NCI-H1930 (cell line): ENCODE measurements at places on chromosomes 7 and 10.

DNA sequence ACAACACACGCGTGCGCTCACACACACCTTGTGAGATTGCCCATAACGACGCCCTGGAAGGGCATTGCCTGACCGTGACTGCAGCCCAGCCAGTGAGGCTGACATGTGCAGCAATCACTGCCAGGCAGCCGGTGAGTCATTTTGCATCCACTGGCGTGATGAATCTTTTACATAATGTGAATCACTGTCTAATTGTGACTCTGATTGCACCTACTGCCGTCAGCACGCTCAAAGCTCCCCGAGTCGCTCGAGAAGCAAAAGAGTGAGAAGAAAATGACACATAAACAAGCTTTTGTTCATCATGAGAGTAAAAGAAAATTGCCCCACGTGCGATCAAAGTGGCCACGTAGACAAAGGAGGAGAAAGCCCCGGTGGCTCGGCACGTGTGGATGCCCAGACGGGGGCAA is 117.4 kb upstream of the PFKP start:
- no peak for DNase-seq

GRCh38 chr10:30821261-30821993 is 191.9 kb upstream of the LYZL2 start:
- DNase-seq, result no peak

DNA sequence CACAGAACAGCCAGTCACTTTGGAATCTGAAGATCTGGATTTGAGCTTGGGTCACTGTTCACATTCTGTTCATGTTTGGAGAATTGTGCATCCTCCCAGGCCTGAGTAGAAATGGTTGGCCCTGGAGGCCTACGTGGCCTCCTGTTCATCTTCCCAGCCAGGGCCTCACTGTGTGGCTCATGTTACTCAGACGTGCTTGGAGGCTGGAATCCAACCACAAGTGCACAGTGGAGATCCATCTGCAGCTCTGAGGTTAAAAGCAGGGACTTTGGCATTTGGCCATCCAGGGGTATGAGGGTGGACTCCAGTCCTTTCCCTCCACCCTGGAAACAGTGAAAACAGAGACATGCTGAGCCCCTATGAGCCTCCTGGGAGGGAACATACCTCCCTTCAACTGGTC is 709.0 kb upstream of the IGFBP3 start:
- DNase-seq, result no peak

DNA sequence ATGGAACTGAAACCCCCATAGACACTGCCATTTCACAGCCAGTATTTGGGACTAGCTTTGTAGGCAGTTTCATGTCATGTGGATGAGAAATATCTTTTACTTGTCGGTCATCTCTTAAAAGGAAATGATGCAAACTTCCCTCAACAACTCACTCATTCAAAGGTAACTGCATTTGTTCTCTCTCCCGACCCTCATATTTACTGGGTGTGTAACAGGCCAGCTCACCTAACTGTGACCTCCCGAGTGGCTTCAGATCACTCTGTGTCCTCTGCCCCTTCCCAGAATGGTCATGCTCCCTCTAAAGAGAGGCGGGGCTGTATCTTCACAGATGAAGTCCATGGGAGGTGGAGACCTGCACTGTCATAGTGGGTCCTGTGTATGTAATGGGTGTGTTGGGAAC is 14.7 kb downstream of the LRRC18 start:
- no peak for DNase-seq

- DNase-seq, result no peak
Measured at GRCh38 chr7:155424301-155425010, 33.5 kb upstream of the EN2 start.

DNA sequence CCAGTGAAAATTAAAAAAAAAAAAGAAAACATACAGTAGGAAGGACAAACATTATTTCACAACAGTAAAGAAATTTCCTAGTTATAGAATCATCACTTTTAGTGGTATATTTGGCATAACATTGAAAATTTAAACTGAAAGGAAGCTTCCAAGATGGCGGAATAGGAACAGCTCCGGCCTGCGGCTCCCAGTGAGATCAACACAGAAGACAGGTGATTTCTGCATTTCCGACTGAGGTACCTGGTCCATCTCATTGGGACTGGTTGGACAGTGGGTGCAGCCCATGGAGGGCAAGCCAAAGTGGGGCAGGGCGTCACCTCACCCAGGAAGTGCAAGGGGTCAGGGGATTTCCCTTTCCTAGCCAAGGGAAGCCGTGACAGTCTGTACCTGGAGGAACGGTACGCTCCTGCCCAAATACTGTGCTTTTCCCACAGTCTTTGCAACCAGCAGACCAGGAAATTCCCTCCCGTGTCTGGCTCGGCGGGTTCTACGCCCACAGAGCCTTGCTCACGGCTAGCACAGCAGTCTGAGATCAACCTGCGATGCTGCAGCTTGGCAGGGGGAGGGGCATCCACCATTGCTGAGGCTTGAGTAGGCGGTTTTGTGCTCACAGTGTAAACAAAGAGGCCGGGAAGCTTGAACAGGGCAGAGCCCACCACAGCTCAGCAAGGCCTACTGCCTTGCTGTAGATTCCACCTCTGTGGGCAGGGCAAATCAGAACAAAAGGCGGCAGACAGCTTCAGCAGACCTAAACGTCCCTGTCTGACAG is 19.4 kb downstream of the PON3 start:
- DNase-seq, result no peak

GRCh38 chr10:17077346-17077781 is 52.2 kb downstream of the CUBN start:
- no peak for DNase-seq

- no peak for DNase-seq
Measured at GRCh38 chr10:67670401-67670800, 25.6 kb downstream of the CTNNA3 start.

GRCh38 chr7:138978541-138979184 is 2.5 kb downstream of the KIAA1549 start:
- no peak for DNase-seq

DNA sequence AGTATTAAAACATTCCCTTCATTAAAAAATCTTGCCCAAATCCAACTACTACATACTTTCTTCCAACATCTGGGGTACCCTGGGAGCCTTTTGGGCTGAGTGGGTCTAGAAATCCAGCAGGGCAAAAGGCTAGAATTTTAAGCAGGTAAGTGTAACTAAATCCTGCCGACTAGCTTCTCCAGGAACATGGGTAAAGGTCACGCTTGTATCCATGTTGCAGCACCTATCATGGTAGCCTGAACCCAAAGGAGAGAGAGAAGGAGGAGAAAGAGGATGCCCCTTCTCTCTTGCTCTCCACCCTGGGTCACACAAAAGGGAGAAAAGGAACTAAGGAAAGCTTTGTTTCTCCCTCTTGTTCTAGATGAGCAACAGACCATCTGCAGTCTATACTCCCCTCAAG is 53.3 kb downstream of the ZNF680 start:
- DNase-seq, result no peak

GRCh38 chr10:78868861-78869260 is 199.9 kb upstream of the ZMIZ1 start:
- no peak for DNase-seq

GRCh38 chr10:133196221-133196915 is 33.6 kb upstream of the UTF1 start:
- DNase-seq, result no peak

DNA sequence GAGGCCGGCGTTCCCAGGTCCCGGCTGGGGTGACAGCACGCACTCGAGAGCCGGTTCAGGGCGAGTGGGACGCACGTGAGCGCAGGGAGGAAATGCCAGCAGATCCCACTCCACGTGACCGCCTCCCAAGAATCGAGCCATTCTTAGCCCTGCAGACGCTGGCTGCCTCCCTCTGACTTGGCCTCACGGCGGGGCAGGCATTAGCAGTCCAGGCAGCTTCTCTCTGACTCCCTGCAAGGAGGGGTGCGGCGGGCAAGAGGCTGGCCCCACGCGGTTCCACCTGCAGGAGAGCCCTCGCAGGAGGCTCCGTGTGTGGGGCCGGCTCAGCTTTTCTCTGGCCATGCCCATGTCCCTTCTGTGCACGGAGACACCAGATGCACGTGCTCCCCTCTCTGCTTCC is 10.1 kb downstream of the GPR146 start:
- no peak for DNase-seq

DNA sequence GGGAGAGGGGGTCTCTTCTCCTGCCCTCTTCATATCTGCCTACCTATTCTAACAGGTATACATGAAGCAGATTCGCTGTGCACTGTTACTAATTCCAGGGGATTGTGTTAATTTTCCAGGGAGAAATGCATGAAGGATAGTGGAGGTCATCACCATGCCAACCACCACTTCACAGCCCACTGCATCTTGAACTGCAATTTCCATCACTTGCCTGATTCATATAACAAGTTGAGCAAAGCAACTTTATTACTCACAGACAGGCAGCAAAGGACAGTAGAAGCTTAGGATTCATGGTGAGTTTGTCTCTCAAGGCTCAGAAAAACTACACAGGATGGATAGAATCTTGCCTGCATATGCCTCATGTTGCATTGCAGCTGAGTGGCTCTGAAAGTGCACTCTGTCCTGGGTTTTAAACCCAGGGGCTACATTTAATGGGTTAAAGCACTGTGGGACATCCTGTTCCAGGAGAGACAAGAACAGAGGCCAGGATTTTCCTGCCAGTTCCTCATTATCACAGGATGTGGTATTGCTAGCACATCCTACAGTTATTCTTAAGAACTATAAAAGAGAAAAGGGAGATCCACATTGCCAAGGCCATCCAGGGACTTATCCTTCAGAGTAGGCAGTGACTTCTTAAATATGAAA is 136.9 kb upstream of the PRSS1 start:
- no peak for DNase-seq

DNA sequence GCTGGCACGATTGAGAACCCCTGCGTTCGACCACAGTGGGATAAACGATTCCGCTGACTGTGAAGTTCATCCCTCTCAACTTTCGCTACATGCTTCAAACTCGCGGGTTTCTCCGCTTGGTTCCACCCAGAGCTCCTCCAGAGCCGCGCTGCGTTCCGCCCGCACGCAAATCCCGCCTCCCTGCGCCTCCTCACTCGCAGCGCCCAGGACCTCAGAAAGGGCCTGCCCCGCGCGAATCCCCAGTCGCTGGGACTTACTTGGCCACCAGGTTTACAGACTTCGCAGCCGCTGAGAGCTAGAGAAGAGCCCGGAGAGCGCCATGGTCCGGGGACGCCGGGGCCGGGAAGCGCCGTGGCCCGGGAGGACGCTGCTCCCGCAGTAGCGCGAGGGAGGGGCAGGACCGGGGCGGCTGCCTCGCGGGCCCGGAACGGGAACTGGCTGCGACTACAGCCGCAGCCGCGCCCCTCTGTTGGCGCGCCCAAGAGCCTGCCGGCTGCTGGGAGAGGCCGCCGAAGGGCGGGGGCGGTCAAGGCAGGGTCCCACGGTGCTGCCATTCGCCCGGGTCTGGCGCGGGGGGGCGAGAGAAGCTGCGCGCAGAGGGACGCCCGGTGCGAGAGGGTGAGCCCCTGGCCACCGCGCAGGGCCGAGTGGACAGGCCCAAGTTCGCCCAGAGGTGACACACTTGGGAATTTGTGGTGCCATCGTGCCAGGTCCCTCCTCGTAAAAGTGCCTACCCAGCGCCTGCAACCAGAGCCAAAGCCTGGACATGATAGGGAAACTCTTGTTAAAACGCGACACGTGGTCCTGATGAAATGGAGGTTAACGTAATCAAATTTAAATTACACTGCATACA is at the start of gene NOD1:
Gene NOD1, minus strand, starts transcription at position 436 of the 853 bp plus-strand sequence. CDS start 21,863 bp downstream, outside the sequence.
- DNase-seq, result peak; percentile 39

GRCh38 chr10:93226619-93227018 is 152.9 kb downstream of the CYP26A1 start:
- no peak for DNase-seq

DNA sequence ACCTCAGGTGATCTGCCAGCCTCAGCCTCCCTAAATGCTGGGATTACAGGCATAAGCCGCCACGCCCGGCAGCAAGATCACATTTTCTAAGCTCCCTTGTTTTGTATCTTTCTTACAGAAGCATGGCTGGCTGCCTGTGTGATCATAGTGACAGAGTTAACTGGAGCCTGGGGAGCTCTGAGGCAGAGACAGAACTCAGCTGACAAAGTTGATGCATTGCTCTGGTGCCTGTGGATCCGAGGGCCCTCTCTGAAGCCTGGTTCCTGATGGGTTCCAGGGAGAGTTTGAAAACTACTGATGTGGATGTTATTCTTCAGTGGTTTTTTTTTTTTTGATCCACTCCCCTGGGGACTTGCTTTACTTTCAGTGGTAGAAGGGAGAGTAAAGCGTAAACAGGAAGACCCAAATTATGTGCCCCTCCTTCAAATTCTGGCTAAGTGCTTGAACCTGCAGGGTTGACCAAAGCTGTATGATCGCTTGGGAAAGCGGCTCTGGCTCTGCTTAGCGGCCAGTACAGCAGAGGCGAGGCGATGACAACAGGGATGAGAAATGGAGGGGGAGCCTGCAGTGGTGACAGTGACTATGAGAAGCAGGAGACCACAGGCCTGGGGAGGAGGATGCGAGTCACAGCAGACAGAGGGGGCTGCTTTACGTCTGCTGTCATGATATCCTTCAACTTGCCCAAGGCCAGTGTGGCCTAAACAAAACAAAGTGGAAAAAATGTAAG is 6.8 kb upstream of the EFCAB10 start:
- DNase-seq, result no peak

DNA sequence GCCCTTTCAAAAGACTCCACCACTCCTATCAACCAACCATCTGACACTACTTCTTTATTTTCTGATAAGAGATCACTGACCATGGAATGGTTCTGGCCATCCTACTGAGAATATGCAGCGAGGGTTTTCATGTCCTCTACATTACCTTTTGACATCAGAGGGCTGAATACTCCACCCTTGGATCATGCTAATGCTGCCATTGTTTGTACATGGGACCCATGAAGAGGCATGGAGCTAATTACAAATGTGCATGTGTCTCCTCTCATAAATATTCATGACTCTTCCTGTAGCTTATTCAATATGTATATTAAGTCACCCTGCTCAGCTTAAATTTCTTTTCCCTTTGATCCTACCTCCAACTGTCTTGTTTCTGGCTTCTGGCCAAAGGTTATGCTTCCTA is 1065.8 kb upstream of the GHITM start:
- no peak for DNase-seq

GRCh38 chr10:132281915-132282666 is 25.7 kb downstream of the STK32C start:
- DNase-seq, result no peak

DNA sequence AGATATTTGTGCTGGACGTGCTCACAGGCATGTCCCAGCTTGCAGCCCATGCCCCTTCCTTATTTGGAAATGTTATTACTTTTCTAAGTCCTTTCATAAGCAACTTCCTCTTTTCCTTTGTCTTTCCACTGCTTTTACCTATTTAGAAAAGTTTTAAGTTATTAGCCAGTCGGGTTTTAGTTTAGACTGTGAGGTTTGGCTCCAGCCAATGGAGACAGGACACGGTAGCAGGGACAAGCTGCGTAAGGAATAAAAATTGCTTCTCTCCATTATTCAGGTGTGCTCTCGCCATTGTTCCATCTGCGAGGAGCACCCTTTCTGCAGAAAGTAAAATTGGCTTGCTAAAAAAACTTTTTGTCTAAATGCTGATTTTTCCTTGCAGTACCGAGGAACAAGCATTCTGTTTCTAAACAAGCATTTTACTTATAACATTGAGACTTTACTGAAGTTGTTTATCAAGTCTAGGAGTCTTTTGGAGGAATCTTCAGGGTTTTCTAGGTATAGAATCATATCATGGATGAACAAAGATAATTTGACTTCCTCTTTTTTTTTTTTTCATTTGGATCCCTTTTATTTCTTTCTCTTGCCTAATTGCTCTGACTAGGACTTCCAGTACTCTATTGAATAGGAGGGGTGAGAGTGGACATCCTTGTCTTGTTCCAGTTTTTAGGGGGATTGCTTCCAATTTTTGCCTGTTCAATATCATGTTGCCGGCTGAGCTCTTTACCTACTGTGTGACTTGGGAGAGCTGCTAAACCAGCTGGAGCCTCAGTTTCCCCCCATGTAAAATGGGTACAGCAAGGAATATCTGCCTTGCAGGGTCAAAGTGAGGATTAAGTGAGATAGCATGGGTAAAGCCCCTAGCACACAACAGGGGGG is 63.8 kb downstream of the ALOX5 start:
- no peak for DNase-seq
